ENCODE measurements at places on chromosomes 2 and 18.

DNA sequence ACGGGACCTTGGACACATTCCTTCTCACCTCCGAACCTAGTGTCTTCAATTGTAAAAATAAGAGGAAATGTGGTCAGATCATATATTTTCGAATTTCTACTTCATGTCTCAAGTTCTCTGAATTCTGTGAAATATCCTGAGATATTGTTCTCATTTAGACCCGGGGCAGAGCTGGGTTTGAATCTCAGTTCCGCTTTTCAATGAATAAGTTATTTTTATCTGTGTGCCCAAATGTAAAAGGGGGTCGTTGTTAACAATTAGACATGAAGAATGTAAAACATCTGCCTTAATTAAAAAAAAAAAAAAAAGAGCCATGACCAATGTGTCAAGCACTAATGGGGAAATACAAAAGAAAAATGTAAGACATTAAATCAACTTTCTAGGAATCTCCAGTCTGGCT, 48.9 kb upstream of the BCL11A start:
- no peak for DNase-seq

GRCh38 chr18:78399992-78400503, 579.6 kb upstream of the SALL3 start:
- no peak for DNase-seq

- no peak for DNase-seq
These were observed 50.9 kb upstream of the PHLPP1 start for GRCh38 chr18:62664414-62664813.

DNA sequence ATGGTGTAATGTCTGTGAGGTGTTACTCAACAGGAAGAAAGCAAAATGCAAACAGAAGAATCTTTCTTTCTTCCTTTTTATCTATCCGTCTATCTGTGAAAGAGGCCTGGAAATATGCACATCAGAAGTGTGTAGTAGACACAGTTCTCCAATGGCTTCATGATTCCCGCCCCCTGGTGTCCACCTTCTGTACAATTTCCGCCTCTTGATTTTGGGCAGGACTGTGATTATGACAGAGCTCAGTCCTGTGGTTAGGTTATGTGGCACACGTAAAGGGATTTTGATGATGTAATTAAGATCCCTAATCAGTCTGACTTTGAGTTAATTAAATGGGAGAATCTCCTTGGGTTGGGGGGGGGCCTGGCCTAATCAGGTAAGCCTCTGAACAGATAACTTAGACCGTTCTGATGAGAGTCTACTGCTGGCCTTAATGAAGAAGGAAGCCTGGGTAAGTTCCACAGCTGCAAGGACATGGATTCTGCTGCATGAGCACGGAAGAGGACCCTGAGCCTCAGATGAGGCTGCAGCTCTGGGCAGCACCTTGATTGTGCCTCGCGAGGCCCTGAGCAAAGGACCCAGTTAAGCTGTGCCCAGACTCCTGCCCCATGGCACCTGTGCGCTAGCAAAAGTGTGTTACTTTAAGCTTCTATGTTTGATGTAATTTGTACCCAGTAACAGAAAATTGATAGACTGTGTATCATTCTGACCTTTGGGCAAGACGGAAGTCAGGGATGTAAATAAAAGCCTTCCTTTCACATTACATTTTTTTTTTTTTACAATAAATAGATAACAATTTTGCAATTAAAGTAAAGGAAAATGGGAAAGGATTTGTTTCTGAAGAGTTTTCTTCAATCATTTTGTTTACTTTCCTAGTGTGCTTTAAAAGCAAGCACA, 11.3 kb upstream of the KCNF1 start:
- no peak for DNase-seq

DNA sequence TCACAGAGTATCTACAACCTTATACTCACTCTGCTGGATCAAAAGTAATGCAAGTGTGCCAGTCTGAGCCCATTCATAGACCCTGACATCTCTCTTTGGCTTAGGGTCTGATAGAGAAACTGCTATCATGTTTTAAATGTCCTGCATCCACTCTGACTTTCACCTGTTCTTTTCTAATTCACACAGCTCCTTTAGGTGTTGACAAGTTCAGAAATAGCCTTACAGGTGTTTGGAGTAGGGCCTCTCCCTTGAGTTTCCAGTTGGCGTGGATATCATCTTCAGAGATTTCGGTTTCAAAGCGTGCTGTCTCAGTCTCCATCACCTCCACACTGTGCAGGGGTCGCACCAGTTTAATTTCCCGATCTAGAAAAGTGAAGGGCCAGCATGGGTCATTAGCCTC, 150.3 kb downstream of the PLEKHA3 start:
- no peak for DNase-seq

DNA sequence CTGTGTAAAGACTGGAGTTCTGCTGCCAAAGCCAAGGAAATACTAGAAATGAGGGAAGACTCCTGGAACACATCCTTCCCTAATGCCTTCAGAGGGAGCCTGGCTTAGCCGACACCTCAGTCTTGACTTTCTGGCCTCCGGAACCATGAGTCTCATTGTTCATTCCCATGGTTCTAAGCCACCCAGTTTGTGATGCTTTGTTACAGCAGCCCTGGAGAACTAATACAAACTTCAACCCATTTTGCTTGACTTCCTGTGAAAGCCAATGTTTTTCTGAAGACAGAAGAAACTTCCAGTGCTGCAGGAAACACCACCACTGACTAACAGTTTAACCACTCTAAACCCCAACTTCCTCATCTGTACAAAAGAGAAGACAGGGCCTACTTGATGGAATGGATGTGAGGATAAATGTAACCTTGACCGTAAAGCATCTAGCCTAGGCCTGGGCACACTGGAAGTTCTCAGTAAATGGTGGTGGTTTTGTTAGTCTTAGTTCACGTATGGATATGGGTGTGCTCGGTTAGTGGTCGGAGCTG, 85.9 kb upstream of the RFX8 start:
- DNase-seq, result no peak

DNA sequence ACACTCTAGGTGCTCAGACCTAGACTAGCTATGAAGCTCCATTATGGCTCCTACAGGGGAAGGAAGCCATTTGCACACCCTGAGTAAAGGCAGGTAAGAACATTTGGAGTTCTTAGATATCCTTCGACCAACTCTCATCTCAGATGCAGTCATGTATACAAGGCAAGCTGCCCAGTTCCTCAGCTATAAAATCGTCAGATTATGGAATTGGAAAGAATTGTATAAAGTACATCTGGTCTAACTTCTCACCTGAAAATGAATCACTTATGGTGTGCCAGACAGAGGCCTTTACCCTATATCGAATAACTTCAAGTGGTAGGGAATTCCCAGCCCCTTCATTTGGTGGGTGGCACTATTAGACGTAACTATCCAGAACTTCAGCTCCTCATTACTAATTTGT, 79.3 kb downstream of the VIT start:
- no peak for DNase-seq

DNA sequence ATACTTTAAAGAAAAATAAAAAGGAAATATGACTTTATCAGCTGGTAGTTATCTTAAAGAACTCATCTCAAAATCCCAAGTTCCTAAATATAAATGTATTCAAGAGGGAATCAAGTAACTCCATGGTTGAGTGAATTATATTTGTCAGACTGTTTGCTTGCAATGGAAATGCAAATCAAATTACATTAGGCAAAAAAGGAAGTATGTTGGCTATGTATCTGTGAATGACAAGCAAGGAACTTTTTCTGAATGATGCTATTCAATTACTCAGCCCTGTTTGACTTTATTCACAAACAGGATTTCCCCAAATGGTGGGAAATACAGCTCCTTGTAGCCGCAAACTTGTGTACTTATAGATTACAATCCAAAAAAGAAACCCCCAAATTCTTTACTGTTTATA, 309.1 kb downstream of the ARL6IP6 start:
- DNase-seq, result no peak

GRCh38 chr2:57987835-57988573, 58.6 kb upstream of the VRK2 start:
- DNase-seq, result no peak

- no peak for DNase-seq
These were observed 233.7 kb downstream of the EN1 start for GRCh38 chr2:118613737-118614136.

GRCh38 chr2:232343821-232344220, 34.7 kb upstream of the ALPP start:
- no peak for DNase-seq

- DNase-seq, result no peak
These were observed 251.6 kb downstream of the TNS1 start for GRCh38 chr2:217751192-217751591.

DNA sequence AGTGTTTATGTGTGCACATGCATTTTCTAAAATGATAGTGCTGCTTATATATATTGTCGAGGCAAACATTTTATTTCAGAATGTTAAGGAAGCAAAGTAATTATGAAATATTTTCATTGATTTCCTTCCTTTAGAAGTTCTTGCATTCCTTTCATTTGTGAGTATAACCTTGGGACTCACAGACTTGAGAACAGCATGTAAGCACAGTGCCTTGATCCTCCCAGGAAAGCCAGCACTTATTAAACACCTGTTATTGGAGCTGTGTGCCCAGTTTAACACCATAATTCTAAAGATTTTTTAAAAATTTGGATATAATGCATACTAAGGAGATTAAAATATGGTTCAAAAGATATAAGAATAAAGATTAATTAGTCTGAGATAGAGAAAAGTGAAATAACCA, 554.4 kb upstream of the FAM98A start:
- DNase-seq, result no peak

GRCh38 chr2:175318542-175318941, 137.0 kb upstream of the ATP5MC3 start:
- DNase-seq, result no peak

DNA sequence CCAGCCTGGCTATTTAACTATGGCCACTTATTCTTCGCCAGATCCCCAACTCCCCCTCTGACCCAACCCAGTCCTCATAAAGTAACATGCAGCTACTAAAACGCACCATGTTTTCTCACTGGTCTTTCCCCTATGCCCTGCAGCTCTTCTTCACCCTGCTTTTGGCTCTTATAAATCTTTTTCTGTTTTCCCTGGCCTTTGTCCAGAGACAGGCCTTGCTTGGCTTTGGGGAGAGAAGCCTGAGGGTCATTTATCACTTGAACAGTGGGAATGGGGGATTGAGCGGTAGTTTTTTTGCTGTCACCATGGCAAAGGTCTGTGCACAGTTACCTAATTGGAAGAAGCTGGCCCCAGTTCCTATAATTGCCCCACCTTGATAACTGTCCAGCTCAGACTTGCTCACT, 202.9 kb upstream of the NT5C1B start:
- no peak for DNase-seq

GRCh38 chr18:48611203-48611602, 72.4 kb downstream of the CTIF start:
- DNase-seq, result no peak

DNA sequence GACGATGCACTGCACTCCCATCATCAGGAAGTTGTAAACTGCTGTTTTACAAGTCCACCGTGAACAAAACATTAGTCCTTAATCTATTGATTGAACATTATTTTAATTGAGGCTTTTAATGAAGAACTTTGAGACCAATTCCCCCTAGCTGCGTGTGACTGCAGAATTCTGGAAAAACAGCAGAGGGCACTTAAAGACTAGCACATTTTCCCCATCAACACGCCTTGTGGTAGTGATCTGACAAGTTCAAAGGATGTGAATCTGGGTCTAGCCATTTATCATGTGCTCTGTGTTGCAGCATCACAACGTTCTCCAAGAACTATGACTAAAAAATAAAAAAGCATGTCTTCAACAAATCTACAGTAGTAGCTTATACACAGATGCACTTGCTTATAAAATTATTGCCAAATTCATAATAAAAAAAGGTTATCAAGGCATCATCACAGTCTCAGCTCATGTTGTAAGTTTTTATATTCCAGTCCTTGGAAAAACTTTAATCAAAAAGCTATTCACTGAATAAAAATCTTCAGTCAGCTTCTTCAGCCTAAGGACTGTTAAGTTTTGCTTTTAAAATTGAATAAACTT, 35.8 kb downstream of the SKOR2 start:
- DNase-seq, result no peak

- DNase-seq, result peak; percentile 78
These were observed 64.9 kb downstream of the DNMT3A start for GRCh38 chr2:25276569-25277465.

DNA sequence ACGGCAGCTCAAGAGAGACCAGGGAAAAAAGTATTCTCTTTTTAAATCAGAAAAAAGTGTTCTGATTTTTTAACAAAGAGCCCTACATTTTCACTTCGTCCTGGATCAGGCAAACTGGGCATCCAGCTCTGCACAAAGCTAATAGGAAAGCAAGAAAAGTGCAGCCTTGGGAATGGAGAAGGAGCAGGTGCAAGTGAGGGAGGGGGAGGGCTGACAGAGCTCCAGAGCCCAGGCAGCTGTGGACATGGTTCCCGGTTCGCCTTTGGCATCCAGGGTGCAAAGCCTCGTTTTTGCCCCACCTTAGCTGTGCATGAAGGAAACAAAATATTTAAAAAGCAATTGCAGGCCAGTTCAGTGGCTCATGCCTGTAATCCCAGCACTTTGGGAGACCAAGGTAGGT, 82.2 kb downstream of the FAM124B start:
- DNase-seq, result no peak

DNA sequence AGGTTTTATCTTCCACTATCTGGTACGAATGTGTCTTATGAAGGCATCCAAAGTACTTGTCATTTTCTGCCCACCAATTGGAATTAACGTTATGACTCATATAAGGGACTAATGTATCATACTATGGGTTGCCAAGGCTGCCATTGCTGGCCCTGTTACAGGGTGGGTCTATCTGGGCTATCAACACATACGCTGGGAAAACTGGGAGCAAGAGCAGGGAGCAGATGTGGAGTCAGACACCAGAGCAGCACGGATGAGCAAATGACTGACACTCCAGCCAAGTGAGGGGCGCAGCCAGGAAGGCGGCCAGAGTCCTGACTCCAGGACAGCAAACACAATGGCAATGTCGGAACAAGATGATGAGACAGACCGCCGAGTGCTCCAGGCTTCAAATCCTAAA, 145.9 kb downstream of the COPS8 start:
- no peak for DNase-seq

DNA sequence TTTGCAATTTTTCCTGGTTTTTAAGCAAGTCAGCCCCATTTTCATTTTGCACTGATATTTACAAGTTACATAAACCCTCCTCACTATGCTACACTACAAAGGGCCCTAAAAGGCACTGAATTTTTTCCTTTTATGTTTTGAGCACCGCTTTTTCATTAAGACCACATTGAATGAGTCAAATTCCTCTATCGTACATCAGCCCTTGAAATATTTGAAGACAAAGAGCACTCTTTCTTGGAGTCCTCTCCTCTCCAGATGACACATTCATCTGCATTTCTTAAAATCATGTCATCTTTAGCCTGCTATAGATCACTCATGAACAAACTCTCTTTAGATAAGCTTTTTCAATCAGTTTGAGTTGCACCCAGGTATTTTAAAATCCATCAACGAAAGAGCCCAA, 306.6 kb upstream of the SOX11 start:
- DNase-seq, result no peak

GRCh38 chr2:188600536-188601210, 309.0 kb downstream of the GULP1 start:
- DNase-seq, result no peak

DNA sequence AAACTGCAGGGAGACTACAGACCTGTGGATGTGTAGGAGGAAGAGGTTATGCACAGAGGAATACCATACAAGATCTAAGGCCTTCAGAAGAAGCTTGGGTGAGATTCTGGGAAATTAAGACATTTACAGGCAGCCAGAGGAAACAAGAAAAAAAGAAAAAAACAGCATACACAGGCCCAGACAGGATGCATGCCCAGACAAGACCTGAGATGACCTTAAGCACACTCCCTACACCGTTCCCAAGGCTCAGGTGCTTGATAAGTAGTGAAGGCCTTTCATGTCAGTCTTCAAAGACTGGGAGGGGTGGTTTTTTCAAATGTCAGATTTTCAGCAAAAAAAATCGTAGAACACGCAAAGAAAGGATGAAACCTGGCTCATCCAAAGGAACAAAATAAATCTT, 83.0 kb downstream of the CCDC138 start:
- no peak for DNase-seq
